Epithelial cell of alveolus of lung (primary cell): ENCODE measurements at places on chromosomes 3 and 15. TPM values are rescaled to one million over a fixed set of nuclear protein-coding genes. Genes with fewer than 3 reads are reported as not detected.

IL16 gene
- total RNA-seq: 2.7 and 3.2 TPM in 2 replicates

SSUH2 gene
- not detected in 2 replicates for total RNA-seq

COL6A6 gene
- under 0.01 TPM in 1 of 2 replicates, not detected in the other for total RNA-seq

RTP3 gene
- total RNA-seq: not detected in 2 replicates

CAMKV gene
- not detected in 2 replicates for total RNA-seq

GADL1 gene
- total RNA-seq: not detected in 2 replicates

ALDH1A3 gene
- total RNA-seq: 22.7 and 71.6 TPM in 2 replicates

ZPLD1 gene
- 0.26 TPM in 1 of 2 replicates, not detected in the other for total RNA-seq

MCF2L2 gene
- 0.52 and 1.4 TPM in 2 replicates for total RNA-seq

SAMMSON gene
- total RNA-seq: 1.5 TPM in 1 of 2 replicates, not detected in the other

ATP13A4 gene
- 0.72 TPM in 1 of 2 replicates, not detected in the other for total RNA-seq

PSTPIP1 gene
- 1.4 and 1.8 TPM in 2 replicates for total RNA-seq

CHL1 gene
- total RNA-seq: 0.39 and 19.6 TPM in 2 replicates

CP gene
- total RNA-seq: 1.0 and 1.8 TPM in 2 replicates

MITF gene
- 6.6 and 20.7 TPM in 2 replicates for total RNA-seq

PLD1 gene
- 12.9 and 14.7 TPM in 2 replicates for total RNA-seq

STRIT1 gene
- not detected in 2 replicates for total RNA-seq

LMCD1 gene
- total RNA-seq: 24.7 and 274 TPM in 2 replicates

FBXO40 gene
- total RNA-seq: not detected in 2 replicates

CISH gene
- 2.7 and 3.3 TPM in 2 replicates for total RNA-seq

HHATL gene
- total RNA-seq: not detected in 2 replicates

UROC1 gene
- total RNA-seq: not detected in 2 replicates
